ENCODE measurements at places on chromosomes 2 and 18. TPM values are rescaled to one million over a fixed set of nuclear protein-coding genes. Genes with fewer than 3 reads are reported as not detected.

The CRYGD gene
- 0.83 TPM for total RNA-seq

The MREG gene
- total RNA-seq, result 11.6 TPM

The PEX13 gene
- total RNA-seq, result 27.8 TPM

- peaks cover 6% of the 10 kb centered on the region for H3K4me1 ChIP-seq
- H3K36me3 ChIP-seq, result no peaks in the 10 kb centered on the region
- H3K4me3 ChIP-seq, result no peak overlapping the region
- DNase-seq, result no peak
These were observed 107.7 kb downstream of the COPS8 start for GRCh38 chr2:237193436-237193835.

GRCh38 chr2:45182667-45183295, 173.5 kb upstream of the SIX2 start:
- H3K4me1 ChIP-seq, result no peaks in the 10 kb centered on the region
- peaks cover 2% of the 10 kb centered on the region for H3K27me3 ChIP-seq
- H3K27ac ChIP-seq, result no peak overlapping the region
- no peaks in the 10 kb centered on the region for H3K36me3 ChIP-seq
- H3K4me3 ChIP-seq, result no peak overlapping the region

DNA sequence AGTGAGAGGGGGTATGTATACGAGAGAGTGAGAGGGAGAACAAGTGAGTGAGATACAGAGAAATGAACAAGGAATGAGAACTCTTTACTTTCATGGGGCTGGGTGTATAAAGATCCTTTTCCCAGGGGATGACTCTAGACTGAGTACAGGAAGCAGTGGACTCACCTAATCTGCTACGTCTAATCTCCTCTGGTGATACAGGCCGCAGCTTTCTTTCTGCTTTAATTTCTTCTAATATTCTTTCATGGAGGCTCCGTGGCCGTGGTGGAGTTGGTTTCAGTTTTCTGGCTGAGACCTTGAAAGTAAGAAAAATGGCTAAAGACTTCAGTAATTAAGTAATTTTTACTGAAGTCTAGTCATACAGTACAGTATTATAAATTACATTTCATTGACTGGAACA, 85.2 kb downstream of the PRELID3A start:
- H3K27ac ChIP-seq, result no peak overlapping the region
- H3K4me1 ChIP-seq, result no peaks in the 10 kb centered on the region
- DNase-seq, result no peak

GRCh38 chr2:150476286-150476685, 11.2 kb downstream of the RND3 start:
- H3K27ac ChIP-seq, result peak overlapping the region; percentile 35
- DNase-seq, result no peak
- no peaks in the 10 kb centered on the region for H3K4me1 ChIP-seq
- peaks cover 4% of the 10 kb centered on the region for H3K36me3 ChIP-seq

DNA sequence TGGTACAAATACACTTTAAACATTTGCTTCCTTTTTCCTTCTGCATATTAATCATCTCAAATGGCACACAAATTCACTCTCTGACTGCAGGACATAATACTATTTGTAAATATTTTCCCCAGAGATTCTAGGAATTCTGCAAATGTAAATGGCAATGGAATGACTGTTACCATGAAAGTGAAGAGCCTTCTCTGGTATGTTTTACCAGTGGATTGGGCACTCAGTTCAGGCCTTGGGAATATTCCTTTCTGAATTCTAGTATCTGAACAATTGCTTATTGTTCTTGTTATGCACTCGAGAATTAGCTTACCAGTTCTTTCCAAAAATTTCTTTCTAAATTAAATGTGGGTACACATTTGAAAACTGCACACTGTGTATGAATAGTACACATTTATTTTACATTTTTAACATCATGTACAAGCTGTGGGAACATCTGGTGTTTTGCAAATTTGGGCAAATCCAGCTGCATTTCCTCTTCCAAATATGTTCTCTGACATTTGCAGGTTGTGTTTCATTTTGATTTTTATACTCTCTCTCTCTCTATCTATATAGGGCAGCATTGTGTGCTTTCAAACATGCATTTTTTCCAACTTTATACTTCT, 289.1 kb downstream of the NBAS start:
- peak; percentile 61 for DNase-seq
- H3K36me3 ChIP-seq, result peaks cover 3% of the 10 kb centered on the region
- no peaks in the 10 kb centered on the region for H3K27me3 ChIP-seq
- H3K27ac ChIP-seq, result no peak overlapping the region
- H3K4me1 ChIP-seq, result no peaks in the 10 kb centered on the region
- H3K4me3 ChIP-seq, result no peak overlapping the region

GRCh38 chr2:148582679-148583511, 61.7 kb upstream of the EPC2 start:
- H3K27ac ChIP-seq, result no peak overlapping the region
- DNase-seq, result no peak
- H3K4me1 ChIP-seq, result no peaks in the 10 kb centered on the region
- no peak overlapping the region for H3K4me3 ChIP-seq
- H3K27me3 ChIP-seq, result no peaks in the 10 kb centered on the region
- no peaks in the 10 kb centered on the region for H3K36me3 ChIP-seq

All from spinal cord (tissue), 10 donors.